ENCODE measurements at places on chromosomes 1 and 21. TPM values are rescaled to one million over a fixed set of nuclear protein-coding genes. Genes with fewer than 3 reads are reported as not detected.
A peak's percentile ranks its signal among the peaks of the same experiment; 100 is the strongest.

Gene KRTAP19-6
- not detected for total RNA-seq

- H3K4me3 ChIP-seq: no peak overlapping the region
- H3K27ac ChIP-seq: no peak overlapping the region
- peaks cover 18% of the 10 kb centered on the region for H3K36me3 ChIP-seq
- DNase-seq: no peak
- peaks cover 27% of the 10 kb centered on the region for H3K4me1 ChIP-seq
Observed at GRCh38 chr1:109242387-109242786, 7.0 kb upstream of the CELSR2 start.

GRCh38 chr1:198162091-198162767 is 5.4 kb downstream of the NEK7 start:
- no peaks in the 10 kb centered on the region for H3K27me3 ChIP-seq
- no peak overlapping the region for H3K27ac ChIP-seq
- H3K36me3 ChIP-seq: no peaks in the 10 kb centered on the region
- DNase-seq: no peak
- peaks cover 54% of the 10 kb centered on the region for H3K4me1 ChIP-seq
- H3K4me3 ChIP-seq: no peak overlapping the region

DNA sequence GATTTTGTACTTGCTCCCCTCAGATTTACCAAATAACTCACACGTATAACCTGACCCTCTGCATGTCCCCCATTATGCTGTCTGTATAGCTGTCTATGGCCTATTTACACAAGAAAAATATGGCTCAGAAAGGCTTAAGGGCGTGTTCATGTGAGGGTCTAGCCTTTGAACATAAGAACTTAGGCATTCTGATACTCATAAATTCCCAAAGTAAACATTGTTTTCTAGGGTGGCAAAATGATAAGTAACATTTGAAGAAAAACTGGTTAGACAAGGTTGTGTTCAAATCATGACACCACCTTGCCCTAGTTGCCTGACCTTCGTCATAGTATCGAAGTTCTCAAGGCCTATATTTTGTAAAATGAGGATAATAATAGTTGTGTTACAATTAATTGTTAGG is 394.6 kb downstream of the LRRIQ3 start:
- H3K4me1 ChIP-seq: no peaks in the 10 kb centered on the region
- no peaks in the 10 kb centered on the region for H3K36me3 ChIP-seq
- no peak overlapping the region for H3K4me3 ChIP-seq
- H3K27me3 ChIP-seq: no peaks in the 10 kb centered on the region
- no peak for DNase-seq

- DNase-seq: no peak
- H3K36me3 ChIP-seq: no peaks in the 10 kb centered on the region
- H3K27ac ChIP-seq: no peak overlapping the region
- no peaks in the 10 kb centered on the region for H3K4me1 ChIP-seq
Observed at GRCh38 chr1:246427611-246428010, 79.5 kb downstream of the SMYD3 start.

Gene NBPF6
- total RNA-seq: not detected

GRCh38 chr1:184881941-184882913 is 92.1 kb downstream of the NIBAN1 start:
- H3K36me3 ChIP-seq: peaks cover 21% of the 10 kb centered on the region
- H3K27ac ChIP-seq: no peak overlapping the region
- H3K4me1 ChIP-seq: peaks cover 3% of the 10 kb centered on the region
- H3K4me3 ChIP-seq: no peak overlapping the region
- no peaks in the 10 kb centered on the region for H3K27me3 ChIP-seq

DNA sequence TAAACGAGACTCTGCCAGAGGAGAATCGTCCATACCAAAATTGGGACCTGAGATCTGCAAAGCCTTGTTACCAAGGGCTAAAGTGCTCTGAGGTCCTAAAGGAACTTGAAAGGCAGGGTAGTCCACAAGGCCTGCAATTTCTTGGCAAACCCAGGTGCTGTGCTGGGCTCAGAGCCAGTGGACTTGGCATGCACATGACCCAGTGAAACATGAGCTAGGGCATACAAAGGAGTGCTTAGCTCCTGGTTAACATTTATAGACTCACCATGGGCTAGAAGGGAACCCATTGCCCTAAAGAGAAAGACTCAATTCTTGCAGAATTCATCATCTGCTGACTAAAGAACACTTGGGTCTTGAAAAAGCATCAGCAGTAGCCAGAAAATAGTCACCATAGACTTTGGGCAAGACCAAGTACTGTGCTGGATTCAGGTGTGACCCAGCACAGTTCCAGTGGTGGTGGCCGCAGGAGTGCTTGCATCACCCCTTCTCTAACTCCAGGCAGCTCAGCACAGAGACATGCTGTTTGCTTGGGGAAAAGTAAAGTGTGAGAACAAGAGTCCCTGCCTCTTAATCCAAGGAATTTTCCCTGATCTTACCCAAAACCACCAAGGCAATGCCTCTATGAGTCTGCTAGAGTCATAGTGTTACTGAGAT is 1069.4 kb upstream of the ADGRL2 start:
- H3K36me3 ChIP-seq: no peaks in the 10 kb centered on the region
- H3K27me3 ChIP-seq: no peaks in the 10 kb centered on the region
- no peak overlapping the region for H3K4me3 ChIP-seq
- no peak overlapping the region for H3K27ac ChIP-seq

GRCh38 chr1:62529227-62529626 is 68.1 kb upstream of the ANGPTL3 start:
- no peaks in the 10 kb centered on the region for H3K27me3 ChIP-seq
- H3K27ac ChIP-seq: no peak overlapping the region
- no peaks in the 10 kb centered on the region for H3K36me3 ChIP-seq
- no peak for DNase-seq

Gene PCAT6
- total RNA-seq: 1.3 TPM

DNA sequence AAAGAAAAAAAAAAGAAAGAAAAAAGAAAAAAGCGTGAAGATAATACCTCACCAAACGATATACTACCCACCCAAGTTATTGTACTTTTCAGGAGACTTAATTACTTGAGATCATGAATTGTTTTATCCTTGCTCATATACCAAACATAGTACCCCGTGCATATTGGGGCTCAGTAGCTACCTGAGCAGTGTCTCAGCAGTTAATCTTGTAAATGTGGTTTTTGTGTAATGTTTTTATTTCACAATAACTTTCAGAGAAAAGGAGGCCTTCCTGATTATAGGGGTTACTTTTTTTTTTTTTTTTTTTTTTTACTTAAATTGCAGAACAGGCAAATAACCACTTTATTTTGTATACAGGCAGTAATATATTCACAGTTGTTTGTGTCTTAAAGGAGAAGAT is 80.3 kb downstream of the OSBPL9 start:
- no peaks in the 10 kb centered on the region for H3K4me1 ChIP-seq
- DNase-seq: no peak
- no peaks in the 10 kb centered on the region for H3K36me3 ChIP-seq
- no peak overlapping the region for H3K4me3 ChIP-seq

Gene NOS1AP
- total RNA-seq: not detected

DNA sequence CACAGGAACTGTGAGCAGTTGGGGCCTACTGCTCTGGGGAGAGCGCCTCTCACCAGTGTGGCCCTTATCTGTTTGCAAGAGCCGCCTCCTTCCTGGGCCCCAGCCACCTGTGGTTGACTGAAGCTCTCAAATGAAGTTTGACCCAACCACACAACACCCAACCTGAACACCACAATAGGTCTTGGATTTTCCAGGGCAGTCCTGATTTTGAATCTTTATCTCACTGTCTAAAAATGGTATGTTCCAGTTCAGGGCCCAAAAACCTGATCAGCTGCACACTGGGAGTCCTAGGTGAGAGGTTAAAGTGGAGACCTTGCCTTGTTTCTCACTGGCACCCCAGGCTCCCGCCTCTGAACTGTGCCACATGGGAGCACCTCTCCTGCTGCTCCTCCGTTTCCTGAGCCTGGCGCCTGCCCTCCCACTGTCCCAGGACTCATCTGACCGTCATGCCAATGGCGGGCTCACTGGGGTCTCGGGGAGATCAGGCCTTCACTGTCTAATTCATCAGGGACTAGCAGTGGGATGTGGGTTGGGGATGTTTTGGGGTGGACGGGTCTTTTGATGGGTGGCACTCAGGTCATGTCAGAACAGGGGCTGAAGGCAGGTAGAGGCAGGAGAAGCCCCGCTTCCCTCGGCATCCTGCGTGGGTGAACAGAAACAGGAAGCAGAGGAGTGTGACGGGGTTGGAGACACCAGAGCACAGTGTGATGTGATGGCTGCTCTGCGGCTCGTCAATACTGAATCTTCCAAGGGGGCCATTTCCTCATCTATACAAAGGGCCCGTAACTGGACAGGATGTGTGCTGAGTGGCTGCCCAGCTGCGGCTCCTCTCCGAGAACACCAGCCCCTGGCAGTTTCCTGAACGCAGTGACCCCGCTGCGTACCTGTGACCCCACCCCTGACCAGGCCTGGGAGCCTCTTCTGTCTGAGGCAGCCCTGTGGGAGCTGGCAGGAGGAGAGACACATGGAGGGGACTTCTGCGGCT is 59.6 kb upstream of the ITPKB start:
- H3K36me3 ChIP-seq: no peaks in the 10 kb centered on the region
- no peak overlapping the region for H3K4me3 ChIP-seq
- peak; percentile 59 for DNase-seq
- peak overlapping the region; percentile 86 for H3K27ac ChIP-seq

- no peaks in the 10 kb centered on the region for H3K36me3 ChIP-seq
- H3K4me3 ChIP-seq: no peak overlapping the region
- DNase-seq: no peak
- H3K27me3 ChIP-seq: no peaks in the 10 kb centered on the region
- no peaks in the 10 kb centered on the region for H3K4me1 ChIP-seq
Observed at GRCh38 chr1:34800214-34800613, 7.4 kb downstream of the GJA4 start.

DNA sequence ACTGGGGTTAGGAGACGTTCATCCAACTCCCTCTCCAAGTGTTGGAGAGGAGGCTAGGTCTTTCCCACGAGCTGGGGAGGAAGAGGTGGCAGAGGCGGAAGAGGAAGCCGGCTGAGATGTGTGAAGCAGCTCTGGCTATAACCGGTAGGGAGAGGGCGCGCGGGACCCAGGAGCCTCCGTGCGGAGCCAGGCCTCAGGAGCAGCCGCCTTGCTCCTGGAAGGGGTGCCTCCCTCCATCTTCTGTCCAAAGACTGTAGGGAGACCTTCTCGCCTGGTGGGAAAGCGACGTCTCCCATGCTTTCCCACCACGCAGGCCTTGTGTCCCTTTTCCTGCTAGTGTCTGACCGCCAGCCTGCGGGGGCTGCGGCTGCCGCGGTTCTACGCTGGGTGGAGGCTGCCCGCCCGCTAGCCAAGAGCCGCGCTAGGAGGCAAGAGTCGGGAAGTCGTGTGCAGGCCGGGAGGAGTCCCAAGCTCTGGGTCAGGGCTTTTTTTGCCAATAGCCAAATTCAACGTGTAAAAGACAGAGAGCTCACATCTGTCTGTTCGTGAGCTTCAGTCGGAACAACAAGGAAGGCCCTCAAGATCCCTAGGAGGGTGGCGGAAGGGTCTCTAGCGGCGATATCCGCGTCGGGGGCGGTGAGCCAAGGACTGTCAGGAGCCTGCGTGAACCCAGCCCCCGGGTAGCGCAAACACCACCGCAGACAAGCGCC is 8.4 kb upstream of the NBPF11 start:
- H3K36me3 ChIP-seq: no peaks in the 10 kb centered on the region
- H3K4me3 ChIP-seq: no peak overlapping the region
- no peaks in the 10 kb centered on the region for H3K27me3 ChIP-seq
- no peaks in the 10 kb centered on the region for H3K4me1 ChIP-seq
- H3K27ac ChIP-seq: no peak overlapping the region
- DNase-seq: no peak

Gene IL19
- total RNA-seq: not detected

DNA sequence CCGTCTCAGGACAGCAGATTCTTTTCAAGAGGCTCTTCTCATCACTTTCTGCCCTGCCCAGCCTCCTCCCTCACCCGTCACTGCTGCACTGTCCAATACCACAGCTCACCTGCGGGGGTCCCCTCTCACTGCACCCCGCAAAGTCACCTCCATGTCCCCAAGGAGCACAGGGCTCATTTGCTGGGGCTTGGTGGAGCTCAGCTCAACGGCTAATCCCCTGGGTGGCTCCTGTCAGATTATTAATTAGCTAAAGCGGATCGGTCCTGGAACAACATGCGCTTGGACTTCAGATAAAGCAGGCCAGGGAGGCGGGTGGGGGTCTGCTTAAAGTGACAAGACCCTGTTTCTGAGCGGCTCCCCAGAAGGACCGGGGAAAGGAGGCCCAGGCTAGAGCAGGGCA is 43.1 kb downstream of the CASZ1 start:
- no peaks in the 10 kb centered on the region for H3K36me3 ChIP-seq
- H3K27ac ChIP-seq: no peak overlapping the region
- H3K4me1 ChIP-seq: peaks cover 14% of the 10 kb centered on the region
- H3K4me3 ChIP-seq: no peak overlapping the region
- DNase-seq: no peak
- H3K27me3 ChIP-seq: no peaks in the 10 kb centered on the region

GRCh38 chr1:87052961-87053360 is 138.5 kb downstream of the HS2ST1 start:
- no peaks in the 10 kb centered on the region for H3K36me3 ChIP-seq
- H3K4me1 ChIP-seq: no peaks in the 10 kb centered on the region
- DNase-seq: no peak
- H3K27ac ChIP-seq: no peak overlapping the region

Gene CYP4A22
- not detected for total RNA-seq

Gene L1TD1
- 0.06 TPM for total RNA-seq
